Inflammatory macrophage treated with lipopolysaccharide for 4 hours (primary cell): ENCODE measurements at places on chromosomes 2 and 18.

- no peak for DNase-seq
Measured at GRCh38 chr2:100126201-100126600, 16.2 kb downstream of the AFF3 start.

GRCh38 chr2:102142829-102143449, 393 bp downstream of the IL1R1 start:
- peak; percentile 30 for DNase-seq

GRCh38 chr2:56801214-56801613, 617.4 kb downstream of the CCDC85A start:
- no peak for DNase-seq

- no peak for DNase-seq
Measured at GRCh38 chr2:241599615-241600014, 37.3 kb downstream of the THAP4 start.

DNA sequence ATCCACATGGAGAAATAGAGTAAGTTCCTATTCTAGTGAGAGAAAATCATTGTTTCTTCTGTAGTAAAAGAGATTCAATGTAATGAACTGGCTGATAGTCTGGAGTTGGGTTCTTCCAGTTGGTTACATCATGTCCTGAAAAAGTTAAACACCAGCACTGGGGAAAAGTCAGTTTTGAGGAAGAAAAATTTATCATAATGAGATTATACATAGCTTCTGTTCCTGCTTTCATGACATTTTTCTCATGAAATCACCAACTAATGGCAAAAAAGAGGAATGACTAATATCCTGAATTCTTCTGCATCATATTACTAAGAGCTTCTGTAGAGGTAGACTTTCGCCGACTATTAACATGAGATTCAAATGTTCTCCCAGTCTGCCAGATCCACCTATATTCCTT, 69.2 kb upstream of the SLC9A2 start:
- DNase-seq, result peak; percentile 61

DNA sequence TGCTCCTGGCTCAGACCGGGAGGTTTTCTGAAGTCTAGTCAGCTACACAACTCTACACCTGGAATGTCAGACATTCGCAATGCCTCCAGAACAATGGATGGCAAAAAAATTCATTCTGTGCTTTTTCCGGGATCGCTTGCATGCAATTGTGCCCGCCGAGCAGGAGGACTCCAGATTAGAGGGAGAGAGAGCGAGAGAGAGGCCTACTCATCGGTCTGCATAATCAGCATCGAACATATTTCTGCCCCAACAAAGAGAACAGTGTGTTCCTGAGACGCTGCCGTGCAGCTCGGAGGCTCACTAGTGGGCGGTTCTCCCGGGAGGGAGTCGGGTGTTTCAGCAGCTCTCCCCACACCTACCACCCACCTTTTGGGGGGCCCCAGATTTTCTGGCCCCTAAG, 117.1 kb downstream of the KLHL29 start:
- DNase-seq, result no peak

DNA sequence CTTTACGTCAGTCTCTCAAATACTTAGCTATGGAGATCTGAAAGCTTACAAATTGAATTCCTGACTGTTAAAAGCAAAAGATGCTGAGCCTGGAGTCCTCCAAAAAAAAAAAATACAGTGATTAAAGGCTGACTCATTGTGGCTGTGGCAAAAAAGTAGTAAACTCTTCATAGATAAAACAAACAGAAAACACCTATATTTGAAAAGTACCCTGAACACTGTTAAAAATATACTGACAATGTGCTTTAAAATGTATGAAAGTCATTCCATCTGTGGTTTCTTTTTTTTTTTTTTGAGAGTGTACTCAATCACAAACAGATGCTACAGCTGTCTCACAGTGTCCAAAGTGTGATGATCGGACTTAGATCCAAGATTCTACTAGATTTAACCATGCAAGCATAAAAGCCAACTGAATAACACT, 267.6 kb upstream of the CYP26B1 start:
- DNase-seq, result no peak

- no peak for DNase-seq
Measured at GRCh38 chr2:12824351-12824777, 107.6 kb downstream of the TRIB2 start.

DNA sequence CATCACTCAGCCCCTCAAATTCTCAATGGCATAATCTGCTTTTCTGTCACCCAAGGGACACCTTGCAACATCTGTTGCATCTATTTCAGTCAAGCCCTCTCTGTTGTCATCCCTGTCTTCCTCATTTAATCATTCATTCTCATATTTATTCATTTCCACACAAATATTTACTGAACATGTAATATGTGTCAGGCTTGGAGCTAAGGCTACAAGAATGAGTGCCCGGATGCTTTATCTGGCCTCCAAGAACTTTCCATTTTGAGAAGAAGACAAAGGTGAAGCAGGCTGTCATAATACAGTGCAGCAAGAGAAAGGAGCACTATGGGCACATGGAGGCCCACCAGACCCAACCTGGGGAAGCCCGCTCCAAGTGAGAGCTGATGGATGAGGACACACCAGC, 15.6 kb downstream of the IL18RAP start:
- peak; percentile 17 for DNase-seq

GRCh38 chr2:227862741-227863588, 8.5 kb upstream of the DAW1 start:
- peak; percentile 72 for DNase-seq

GRCh38 chr2:178747767-178748166, 59.5 kb downstream of the TTN start:
- no peak for DNase-seq

DNA sequence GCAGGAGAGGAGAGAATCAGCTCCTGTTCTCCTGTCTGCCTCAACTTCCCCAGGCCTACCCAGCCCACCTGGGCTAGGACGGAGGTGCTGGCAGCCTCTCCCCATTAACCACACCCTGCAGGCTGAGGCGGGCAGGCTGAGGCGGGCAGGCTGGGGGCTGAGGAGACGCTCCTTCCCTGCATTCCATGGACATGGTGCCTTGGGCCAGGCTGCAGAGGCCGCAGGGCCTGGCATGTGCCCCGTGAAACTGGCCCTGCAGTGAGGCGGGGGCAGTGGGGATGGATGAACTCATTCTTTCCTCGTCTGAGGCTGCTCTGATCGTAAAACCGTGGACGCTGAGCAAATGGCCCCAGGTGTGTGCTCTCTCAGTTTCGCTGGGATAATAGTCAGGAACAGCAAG, 84.7 kb upstream of the LAPTM4A start:
- no peak for DNase-seq

GRCh38 chr2:120516679-120517314, 170.9 kb downstream of the INHBB start:
- no peak for DNase-seq
